ENCODE measurements at places on chromosomes 13 and 19.

- no peaks in the 10 kb centered on the region for H3K27me3 ChIP-seq
- no peak overlapping the region for H3K27ac ChIP-seq
- H3K4me1 ChIP-seq, result no peaks in the 10 kb centered on the region
These were observed 78.3 kb downstream of the TSC22D1 start for GRCh38 chr13:44497801-44498200.

DNA sequence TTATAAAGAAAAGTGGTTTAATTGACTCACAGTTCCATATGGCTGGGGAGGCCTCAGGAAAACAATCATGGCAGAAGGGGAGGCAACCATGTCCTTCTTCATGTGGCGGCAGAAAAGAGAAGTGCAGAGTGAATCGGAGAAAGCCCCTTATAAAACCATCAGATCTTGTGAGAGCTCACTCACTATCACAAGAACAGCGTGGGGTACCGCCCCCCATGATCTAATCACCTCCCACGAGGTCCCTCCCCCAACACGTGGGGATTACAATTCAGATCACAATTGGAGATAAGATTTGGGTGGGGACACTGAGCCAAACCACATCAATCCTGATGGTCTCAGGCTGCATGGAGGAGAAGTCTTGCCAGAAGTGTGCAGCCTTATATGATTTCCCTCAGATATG lies 26.0 kb downstream of the TM9SF2 start:
- no peak for DNase-seq
- no peaks in the 10 kb centered on the region for H3K27me3 ChIP-seq
- no peaks in the 10 kb centered on the region for H3K36me3 ChIP-seq
- no peaks in the 10 kb centered on the region for H3K4me1 ChIP-seq
- H3K4me3 ChIP-seq, result no peak overlapping the region

- H3K4me3 ChIP-seq, result no peak overlapping the region
- DNase-seq, result no peak
- no peaks in the 10 kb centered on the region for H3K36me3 ChIP-seq
- H3K27me3 ChIP-seq, result no peaks in the 10 kb centered on the region
These were observed 330.1 kb downstream of the DLEU7 start for GRCh38 chr13:50513300-50513877.

DNA sequence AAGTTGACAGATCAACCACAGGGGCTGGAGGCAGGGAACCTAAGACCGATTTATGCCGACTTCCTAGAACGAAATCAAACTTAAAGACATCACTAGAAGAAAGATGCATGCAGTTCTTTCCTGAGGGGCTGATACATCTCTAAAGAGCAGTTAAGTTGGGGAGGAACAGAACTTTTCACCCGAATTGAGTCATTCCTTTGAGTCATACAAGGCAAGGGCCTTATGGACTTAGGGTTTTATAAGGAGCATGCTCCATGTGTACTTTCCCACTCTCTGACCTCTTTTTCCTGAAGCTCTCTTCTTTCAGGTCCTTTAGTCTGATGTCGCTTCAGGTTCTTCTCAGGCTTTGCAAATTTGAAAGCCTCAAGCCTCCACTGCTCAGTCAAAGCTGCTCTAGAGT lies 7.9 kb upstream of the FBXL3 start:
- no peak overlapping the region for H3K27ac ChIP-seq
- H3K36me3 ChIP-seq, result no peaks in the 10 kb centered on the region
- no peak overlapping the region for H3K4me3 ChIP-seq
- no peak for DNase-seq
- H3K27me3 ChIP-seq, result no peaks in the 10 kb centered on the region

GRCh38 chr19:53906211-53907192 lies 2.6 kb upstream of the CACNG7 start:
- H3K27me3 ChIP-seq, result peaks cover 15% of the 10 kb centered on the region
- no peaks in the 10 kb centered on the region for H3K4me1 ChIP-seq
- no peak overlapping the region for H3K4me3 ChIP-seq
- no peaks in the 10 kb centered on the region for H3K36me3 ChIP-seq

- H3K27me3 ChIP-seq, result no peaks in the 10 kb centered on the region
- DNase-seq, result no peak
These were observed 921.8 kb downstream of the UQCRFS1 start for GRCh38 chr19:28290963-28291657.

DNA sequence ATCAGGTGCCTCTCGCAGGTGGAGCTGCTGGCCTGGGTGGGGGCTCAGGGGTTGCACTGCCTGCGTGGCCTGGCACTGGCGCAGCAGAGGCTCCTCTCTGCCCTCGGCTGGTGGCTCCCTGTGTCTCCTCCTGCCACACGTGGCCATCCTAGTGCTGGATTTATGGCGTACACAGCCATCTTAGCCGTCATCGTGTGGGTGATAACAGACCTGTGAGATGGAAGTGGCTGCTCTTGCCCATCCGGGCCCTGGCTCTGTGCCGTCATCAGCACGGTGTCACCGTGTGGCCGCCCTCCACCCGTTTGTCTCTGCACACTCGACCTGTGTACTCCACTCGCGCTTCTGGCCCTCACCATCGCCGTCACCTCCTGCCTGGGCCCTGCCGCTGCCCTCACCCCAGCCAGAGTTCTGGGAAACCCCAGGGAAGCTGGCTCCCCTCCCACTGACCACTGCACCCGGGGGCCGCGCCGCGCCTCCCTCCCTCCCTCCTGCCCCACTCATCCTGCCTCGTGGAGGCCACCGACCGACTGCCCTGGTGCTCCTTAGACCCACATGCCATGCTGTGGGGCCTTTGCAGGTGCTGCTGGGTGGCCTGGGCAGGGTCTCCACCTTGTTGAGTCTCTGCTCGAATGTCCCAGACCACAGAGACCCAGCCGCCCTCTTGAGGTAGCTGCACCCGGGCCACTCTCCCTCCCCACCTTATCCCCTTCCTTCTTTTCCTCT lies 29.5 kb downstream of the TMEM255B start:
- H3K4me1 ChIP-seq, result no peaks in the 10 kb centered on the region
- H3K27me3 ChIP-seq, result no peaks in the 10 kb centered on the region
- H3K4me3 ChIP-seq, result no peak overlapping the region
- DNase-seq, result no peak
- no peaks in the 10 kb centered on the region for H3K36me3 ChIP-seq
- no peak overlapping the region for H3K27ac ChIP-seq

- no peak for DNase-seq
- H3K4me3 ChIP-seq, result no peak overlapping the region
- H3K36me3 ChIP-seq, result no peaks in the 10 kb centered on the region
- H3K4me1 ChIP-seq, result no peaks in the 10 kb centered on the region
These were observed 161.1 kb downstream of the SLC7A1 start for GRCh38 chr13:29434217-29434945.

GRCh38 chr19:14414926-14415690 lies 4.0 kb downstream of the DDX39A start:
- H3K27me3 ChIP-seq, result no peaks in the 10 kb centered on the region
- H3K36me3 ChIP-seq, result peaks cover 8% of the 10 kb centered on the region
- no peak for DNase-seq

GRCh38 chr13:76720821-76721220 lies 165.4 kb downstream of the KCTD12 start:
- H3K27ac ChIP-seq, result no peak overlapping the region
- H3K4me1 ChIP-seq, result no peaks in the 10 kb centered on the region
- no peak overlapping the region for H3K4me3 ChIP-seq
- DNase-seq, result no peak

DNA sequence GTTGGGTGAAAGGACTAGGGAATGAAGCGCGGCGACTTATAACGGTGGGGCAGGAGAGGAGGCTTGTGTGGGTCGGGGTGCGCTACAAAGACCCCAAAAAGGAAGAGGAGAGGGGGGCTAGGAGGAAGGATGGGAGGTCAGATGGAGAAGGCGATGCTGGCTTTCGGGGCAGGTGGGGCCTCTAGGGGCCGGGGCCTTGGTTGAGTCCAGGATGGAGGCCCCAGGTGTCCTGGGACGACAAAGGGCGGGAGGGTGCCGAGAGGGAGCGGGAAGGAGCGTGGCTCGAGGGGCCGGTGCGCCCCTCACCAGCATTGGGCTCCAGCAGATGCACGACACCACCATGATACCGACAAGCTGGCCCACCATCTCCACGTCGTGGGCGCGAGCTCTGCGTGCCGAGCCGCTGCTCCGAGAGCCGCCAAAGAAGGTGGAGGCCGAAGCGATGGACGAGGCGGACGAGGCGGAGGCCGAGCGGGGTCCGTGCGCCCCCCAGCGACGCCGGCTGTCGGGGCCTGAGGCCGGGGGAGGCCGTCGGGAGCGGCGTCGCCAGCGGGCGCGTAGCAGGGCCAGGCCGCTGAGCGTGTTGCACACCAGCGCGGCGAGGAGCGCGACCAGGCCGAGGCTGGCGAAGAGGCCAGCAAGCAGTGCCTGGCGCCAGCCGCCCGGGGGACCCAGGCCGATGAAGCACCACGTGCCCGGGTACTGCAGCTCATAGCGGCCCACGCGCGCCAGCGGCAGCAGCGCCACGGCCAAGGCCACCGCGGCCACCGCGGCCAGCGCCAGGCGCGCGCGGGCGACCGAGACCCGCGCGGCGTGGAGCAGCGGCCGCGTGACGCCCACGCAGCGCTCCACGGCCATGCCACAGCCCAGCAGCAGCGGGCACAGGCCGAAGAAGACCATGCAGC lies 1.8 kb downstream of the PTGER1 start:
- H3K4me1 ChIP-seq, result peaks cover 7% of the 10 kb centered on the region
- no peak overlapping the region for H3K27ac ChIP-seq
- H3K36me3 ChIP-seq, result no peaks in the 10 kb centered on the region
- DNase-seq, result no peak
- no peak overlapping the region for H3K4me3 ChIP-seq

DNA sequence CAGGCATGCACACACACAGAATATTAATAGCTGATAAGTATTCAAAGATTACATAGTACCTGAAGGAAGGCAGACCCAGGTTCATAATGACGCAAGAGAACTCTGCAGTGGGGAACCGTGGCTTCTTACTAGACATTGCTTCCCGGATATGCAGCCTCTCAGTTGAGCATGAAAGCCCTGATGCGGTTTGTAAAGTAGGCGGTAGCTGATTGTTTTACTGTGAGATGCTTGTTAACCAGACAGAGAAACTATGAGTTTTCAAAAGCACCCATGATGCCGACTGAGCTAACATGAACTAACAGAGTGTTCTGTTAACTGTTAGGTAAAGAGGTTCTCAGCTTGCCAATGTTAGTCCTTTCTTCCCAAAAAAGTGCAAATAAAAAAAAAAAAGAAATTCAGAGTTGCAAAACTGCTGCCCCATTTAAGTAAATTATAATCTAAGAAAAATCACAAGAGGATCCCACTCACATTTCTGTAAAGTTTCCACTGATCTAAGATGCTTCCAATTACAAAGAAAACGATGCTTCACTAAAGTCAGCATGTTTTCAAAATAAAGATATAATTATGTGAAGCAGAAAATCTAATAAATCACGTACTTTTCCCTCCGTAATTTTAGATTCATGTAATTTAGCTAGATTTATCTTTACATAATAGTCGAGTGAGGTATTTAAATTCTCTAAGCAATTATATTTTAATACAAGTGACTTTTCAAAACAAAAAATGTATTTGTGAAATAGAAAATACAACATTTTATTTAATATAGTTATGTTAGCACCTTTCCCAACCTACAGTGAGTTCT lies 2.2 kb downstream of the FLT1 start:
- H3K27ac ChIP-seq, result no peak overlapping the region
- DNase-seq, result no peak

DNA sequence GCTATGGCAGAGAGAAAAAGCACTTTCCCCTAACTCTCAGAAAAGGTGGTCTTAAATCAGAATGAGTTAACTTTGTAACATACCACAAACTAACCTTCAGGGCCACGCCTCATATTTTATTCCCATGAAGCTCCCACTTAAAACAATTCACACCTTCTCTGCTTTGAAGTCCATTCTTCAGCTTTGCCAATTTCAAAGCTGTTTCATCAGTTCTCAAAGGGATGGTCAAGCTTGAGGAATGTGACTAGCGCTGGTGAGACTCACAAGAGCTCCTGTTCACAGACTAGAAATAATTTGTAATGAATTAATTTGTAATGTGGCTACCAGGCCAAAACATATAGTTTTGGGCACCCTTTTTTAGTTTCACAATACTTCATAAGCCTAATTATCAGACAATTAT lies 68.2 kb downstream of the STK24 start:
- peak overlapping the region; percentile 12 for H3K27ac ChIP-seq
- peaks cover 3% of the 10 kb centered on the region for H3K4me1 ChIP-seq
- H3K27me3 ChIP-seq, result no peaks in the 10 kb centered on the region
- H3K4me3 ChIP-seq, result no peak overlapping the region
- DNase-seq, result no peak

DNA sequence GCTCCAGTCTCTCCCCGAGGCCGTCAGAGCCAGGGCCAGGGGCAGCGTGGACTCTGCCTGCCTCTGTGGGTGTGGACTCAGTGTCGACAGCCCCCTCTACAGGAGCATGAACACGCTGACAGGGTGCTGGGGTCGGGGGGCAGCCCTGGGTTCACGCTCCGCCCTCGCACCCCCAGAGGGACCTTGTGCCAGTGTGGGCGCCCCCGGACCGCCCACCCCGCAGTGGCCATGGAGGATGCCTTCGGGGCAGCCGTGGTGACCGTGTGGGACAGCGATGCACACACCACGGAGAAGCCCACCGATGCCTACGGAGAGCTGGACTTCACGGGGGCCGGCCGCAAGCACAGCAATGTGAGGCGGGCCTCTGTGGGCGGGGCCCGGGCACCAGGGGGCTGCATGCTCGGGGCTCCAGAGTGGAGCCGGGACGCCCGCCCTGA lies 8.3 kb downstream of the TRPM4 start:
- H3K4me1 ChIP-seq, result peaks cover 8% of the 10 kb centered on the region
- no peaks in the 10 kb centered on the region for H3K36me3 ChIP-seq
- no peak for DNase-seq
- H3K27ac ChIP-seq, result peak overlapping the region; percentile 92

- no peaks in the 10 kb centered on the region for H3K36me3 ChIP-seq
- H3K4me3 ChIP-seq, result no peak overlapping the region
- no peak overlapping the region for H3K27ac ChIP-seq
- H3K4me1 ChIP-seq, result no peaks in the 10 kb centered on the region
These were observed 67.4 kb upstream of the UBAC2 start for GRCh38 chr13:99133230-99133629.

GRCh38 chr13:78999494-78999893 lies 340.5 kb upstream of the OBI1 start:
- DNase-seq, result no peak
- no peaks in the 10 kb centered on the region for H3K27me3 ChIP-seq
- no peak overlapping the region for H3K4me3 ChIP-seq
- no peaks in the 10 kb centered on the region for H3K36me3 ChIP-seq
- H3K4me1 ChIP-seq, result no peaks in the 10 kb centered on the region

- no peak overlapping the region for H3K4me3 ChIP-seq
- DNase-seq, result no peak
- H3K4me1 ChIP-seq, result no peaks in the 10 kb centered on the region
- no peaks in the 10 kb centered on the region for H3K36me3 ChIP-seq
- H3K27me3 ChIP-seq, result no peaks in the 10 kb centered on the region
These were observed 1134.3 kb downstream of the SLITRK1 start for GRCh38 chr13:82747958-82748357.

DNA sequence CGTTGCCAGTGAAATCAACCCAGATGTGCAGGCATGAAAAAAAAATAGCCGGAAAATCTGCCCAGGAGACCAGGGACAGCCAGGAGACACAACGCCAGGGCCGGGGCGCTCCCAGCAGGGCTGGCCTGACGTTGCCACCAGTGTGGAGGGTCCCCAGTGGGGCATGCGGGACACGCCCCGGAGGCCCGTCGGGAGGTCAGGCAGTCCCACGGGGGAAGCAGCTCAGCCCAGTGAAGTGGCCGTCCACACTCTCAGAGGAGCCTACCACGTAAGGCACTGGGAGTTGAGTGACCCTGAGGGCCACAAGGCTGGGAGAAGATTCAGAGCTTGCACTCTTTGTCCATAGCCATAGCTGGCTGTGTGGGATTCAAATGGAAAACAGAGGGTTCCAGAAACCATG lies 53.2 kb upstream of the GAS6 start:
- peak; percentile 17 for DNase-seq
- H3K36me3 ChIP-seq, result no peaks in the 10 kb centered on the region
- H3K27me3 ChIP-seq, result no peaks in the 10 kb centered on the region
